ENCODE measurements at places on chromosomes 12 and 14.
A peak's percentile ranks its signal among the peaks of the same experiment; 100 is the strongest.

- DNase-seq = no peak
Observed at GRCh38 chr12:70756791-70757190, 119.6 kb upstream of the PTPRB start.

DNA sequence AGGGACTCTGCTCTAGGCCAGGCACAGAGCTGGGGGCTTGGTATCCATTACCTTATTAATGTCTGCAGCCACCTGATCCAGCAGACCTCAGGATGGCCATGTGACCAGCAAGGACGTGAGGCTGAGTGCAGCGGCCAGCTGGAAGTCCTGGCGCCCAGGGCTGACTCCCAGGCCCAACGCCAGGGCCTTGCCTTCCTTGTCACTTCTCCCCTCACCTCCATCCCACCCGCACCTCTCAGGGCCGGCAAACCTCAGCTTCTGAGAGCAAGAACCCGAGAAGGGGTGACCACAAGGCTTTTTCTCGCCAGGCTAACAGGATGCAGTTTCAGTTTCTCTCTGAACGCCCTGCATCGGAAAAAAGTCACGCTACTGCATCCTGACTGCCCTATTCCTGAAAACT, 15.4 kb downstream of the RAB35 start:
- DNase-seq = peak; percentile 30

DNA sequence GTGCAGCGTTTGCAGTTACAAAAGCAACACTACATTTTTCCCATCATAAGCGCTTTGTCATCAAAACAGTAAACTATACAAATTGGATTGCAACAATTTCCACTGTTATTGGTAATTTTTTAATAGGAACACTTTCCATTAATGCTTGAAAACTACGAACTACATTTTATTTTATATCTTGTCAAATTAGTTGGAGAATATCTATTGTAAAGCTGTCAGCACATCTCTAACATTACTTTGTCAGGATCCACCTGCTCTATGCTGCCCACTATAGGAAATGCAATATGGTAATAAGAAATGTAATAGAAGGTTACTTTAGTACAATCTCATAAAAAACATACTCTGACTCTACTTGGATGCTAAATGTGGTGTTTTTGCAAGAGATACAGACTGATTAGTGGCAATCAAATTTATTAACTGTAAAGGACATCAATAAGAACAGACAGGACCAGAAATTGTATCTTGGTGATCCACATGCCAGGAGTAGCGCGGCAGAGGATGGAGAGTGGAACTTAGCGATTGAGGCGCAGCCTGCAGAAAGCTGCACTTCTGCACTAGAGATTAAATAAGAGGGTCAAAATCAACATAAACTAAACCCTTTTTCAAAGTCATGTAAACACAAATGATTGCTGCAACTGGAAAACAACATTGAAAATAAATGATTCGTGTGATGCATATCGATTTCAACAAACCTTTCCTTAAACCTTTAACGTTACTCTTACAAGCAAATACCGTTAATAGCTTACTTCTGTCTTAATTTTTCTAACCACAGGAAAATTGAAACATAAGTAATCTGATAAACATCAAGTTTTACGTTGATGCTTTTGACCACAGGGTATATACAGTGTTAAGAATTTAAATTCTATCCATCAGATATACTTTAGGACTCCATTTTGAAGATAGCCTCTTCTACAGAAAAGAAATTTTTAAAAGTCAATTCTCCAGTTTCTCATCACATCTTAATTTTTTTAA, 3.6 kb upstream of the ARID2 start:
- DNase-seq = peak; percentile 55

GRCh38 chr12:46386360-46386867, 13.8 kb upstream of the SLC38A2 start:
- DNase-seq = peak; percentile 95

GRCh38 chr12:41032386-41032785, 155.7 kb upstream of the PDZRN4 start:
- DNase-seq = no peak

- DNase-seq = peak; percentile 14
Observed at GRCh38 chr14:67602995-67603545, 3.0 kb upstream of the PIGH start.
